Activated T-cell treated with anti-CD3 and anti-CD28 coated beads, Interleukin-2, amount 50 U/mL, for 4 hours (primary cell): ENCODE measurements at places on chromosomes 6 and 20. TPM values are rescaled to one million over a fixed set of nuclear protein-coding genes. Genes with fewer than 3 reads are reported as not detected.

- no peak for DNase-seq
These were observed 512.3 kb downstream of the HDGFL1 start for GRCh38 chr6:23081701-23082100.

Gene TINAG
- total RNA-seq: not detected

Gene TMEM239
- total RNA-seq: not detected

Gene IRAK1BP1
- total RNA-seq: 1.7 TPM

- no peak for DNase-seq
These were observed 539.1 kb upstream of the MARCKS start for GRCh38 chr6:113317891-113318574.

DNA sequence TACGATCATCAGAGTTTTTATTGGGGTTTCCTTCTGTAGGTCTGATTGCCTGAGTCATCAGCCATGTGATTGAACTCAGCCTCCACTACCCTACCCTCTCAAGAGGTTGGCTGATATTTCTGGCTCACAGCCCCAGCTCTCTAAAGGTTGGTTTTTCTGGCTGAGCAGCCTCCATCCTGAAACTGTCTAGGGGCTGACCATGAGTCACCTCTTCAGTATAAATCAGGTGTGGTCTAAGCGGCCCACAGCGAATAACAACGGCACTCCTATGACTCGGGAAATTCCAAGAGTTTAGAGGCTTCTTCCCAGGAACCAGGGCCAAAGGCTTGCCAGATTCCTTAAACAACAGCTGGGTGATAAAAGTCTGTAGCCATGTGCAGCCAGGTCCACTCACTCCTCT is 115.5 kb downstream of the SOD2 start:
- no peak for DNase-seq

- DNase-seq: no peak
These were observed 6.4 kb downstream of the TMEM181 start for GRCh38 chr6:158566207-158566818.

DNA sequence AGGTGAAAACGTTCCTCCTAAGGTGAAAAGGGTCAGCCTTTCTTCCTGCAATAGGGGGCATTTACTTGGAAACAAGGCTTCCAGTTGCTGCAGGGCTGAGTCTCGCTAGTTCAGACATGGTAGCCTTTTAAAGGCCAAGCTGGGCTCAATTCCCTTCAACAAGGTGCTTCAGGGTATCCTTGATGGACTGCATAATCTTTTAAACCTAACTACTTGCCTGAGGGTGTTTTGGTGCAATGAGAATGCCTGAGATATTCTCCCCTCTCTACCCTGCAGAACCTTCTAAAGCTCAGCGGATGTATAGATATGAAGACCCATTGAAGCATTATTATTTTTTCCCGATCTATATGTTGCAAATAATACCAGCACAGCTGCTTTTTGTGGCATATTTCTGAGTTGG is 416.1 kb downstream of the QKI start:
- DNase-seq: no peak

GRCh38 chr6:27720607-27721580 is 191.3 kb downstream of the OR2B2 start:
- no peak for DNase-seq

GRCh38 chr6:39240155-39240757 is 11.0 kb upstream of the KCNK5 start:
- no peak for DNase-seq

DNA sequence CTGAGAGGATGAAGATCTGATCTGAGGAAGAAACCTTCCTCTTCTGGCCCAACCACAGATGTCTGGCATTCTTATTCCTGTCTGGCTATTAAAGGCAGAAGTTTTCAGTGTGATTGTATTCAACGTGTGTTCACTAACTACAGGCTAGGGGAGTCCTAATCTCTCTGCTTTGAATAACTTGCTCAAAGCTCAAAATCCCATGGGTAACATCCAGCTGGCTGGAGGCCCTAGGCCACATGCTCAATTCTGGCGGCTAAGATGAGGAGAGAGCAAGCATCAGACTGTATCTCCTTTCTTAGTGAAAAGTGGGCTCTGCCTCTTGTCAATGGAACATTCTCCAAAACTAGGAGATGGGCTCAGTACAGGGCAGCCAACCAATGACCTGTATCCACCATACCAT is 478.0 kb downstream of the KIF16B start:
- no peak for DNase-seq

DNA sequence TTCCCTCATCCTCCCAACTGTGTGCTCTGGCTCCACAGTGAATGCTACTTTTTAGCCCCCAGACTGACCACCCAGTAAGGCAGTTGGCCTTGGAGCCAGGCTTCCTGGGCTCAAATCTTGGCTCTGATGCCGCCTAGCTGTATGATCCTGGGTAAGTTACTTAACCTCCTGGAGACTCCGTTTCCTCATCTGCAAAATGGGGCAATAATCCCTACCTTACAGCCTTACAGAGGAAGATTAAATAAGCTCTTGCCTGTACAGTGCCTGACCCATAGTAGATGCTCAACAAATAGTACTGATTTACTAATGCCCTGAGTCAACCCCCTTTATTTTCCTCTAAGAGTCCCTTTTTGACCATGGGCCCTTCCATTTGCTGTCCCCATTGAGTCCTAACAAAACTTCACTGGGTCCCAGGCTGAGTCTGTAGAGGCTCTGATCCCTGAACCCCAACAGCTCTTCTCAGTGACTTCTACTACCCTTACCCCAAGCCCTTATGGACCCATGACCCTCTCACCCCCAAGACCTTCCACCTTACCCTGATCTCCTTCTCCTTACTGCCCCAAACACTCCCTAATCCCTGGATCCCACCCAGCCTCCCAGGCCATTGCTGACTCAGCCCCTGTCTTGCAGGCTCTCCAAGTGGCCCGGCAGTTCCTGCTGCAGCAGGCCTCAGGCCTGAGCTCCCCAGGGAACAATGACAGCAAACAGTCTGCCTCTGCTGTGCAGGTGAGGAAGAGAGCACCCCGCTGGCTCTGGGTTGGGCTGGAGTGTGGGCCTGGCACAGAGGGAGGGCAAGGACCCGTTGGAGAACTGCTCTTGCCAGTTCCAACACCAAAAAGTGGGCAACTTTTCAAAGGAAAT is 31.4 kb downstream of the FOXP4 start:
- no peak for DNase-seq

Gene FKBP1C
- total RNA-seq: 2.5 TPM

Gene PRICKLE4
- not detected for total RNA-seq
